Stomach (tissue), 19 donors: ENCODE measurements at places on chromosomes 4 and X. TPM values are rescaled to one million over a fixed set of nuclear protein-coding genes. Genes with fewer than 3 reads are reported as not detected.
A peak's percentile ranks its signal among the peaks of the same experiment; 100 is the strongest.

Gene FRG2
- not detected for total RNA-seq

Gene RBM46
- not detected for total RNA-seq

Gene JAKMIP1
- total RNA-seq = not detected

Gene FGF13
- total RNA-seq = 24.8 TPM

Gene CT55
- not detected for total RNA-seq

Gene OCRL
- 34.5 TPM for total RNA-seq

Gene PRR32
- total RNA-seq = not detected

Gene CAPN6
- total RNA-seq = not detected

Gene AFP
- total RNA-seq = not detected

Gene PPARGC1A
- total RNA-seq = 78.8 TPM

Gene RHOXF1
- total RNA-seq = not detected

Gene SPANXC
- total RNA-seq = not detected

DNA sequence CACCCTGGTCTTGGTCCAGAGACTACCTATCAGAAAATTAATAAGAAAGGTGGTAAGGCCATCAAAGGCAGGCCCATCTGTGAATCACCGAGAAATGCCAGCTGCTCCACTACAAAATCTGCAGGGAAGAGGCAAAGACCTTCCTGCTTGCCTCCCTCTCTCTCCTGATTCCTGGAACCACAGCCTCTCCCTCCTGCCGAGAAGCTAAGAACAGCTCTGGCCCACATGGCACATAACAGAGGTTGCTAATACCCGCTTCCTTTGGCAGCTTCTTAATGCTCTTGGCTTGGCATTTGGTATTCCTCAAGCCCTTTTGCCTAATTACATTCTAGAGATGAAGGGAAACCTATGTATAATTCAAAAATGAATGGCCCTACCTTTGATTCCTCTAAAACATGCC is 32.9 kb downstream of the RAI2 start:
- no peak for DNase-seq

- DNase-seq = no peak
Measured at GRCh38 chrX:131861088-131861787, 161.9 kb upstream of the STK26 start.

- DNase-seq = no peak
Measured at GRCh38 chrX:139734996-139735395, 27.0 kb upstream of the MCF2 start.

DNA sequence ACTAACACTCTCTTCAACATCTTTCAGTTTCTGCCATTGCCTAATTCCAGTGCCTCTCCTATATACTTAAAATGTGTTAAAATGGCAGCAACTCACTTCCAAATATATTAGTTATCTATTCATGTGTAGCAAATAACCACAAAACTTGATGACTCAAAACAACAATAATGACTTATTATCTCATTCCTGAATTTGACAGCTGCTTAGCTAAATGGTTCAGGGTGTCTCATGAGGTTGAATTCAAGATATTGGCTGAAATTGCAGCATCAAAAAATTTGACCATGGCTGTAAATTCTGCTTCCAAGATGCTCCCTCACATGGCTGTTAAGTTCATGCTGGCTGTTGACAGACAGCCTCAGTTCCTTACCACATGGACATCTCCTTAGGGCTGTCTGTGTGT is 25.3 kb downstream of the PITX2 start:
- DNase-seq = no peak

DNA sequence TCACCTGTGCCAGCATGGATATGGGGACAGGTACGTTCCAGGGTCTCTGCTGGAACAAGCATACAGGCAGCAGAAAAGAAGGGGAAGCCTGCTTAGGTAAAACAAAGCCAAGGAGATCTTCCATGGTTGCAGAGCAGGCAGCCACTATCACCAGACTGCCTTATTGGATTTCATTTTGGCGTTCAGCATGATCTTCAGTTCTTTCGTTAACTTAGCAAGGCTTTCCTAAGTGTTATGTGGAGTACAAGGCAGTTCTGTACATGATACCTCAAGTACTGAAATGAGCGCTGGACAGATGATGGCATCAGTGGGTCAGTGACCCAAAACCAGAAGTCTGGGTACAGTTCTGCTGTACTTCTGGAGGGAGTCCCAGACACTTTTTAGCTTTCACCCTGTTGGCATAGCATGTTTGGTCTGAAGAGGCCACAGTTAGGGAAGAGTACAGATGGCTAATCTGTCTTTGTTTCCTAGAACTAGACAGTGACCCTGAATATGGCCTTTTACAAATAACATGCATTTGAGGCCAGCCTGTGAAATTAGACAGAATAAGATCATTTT is 8.9 kb downstream of the SMIM20 start:
- DNase-seq = no peak

DNA sequence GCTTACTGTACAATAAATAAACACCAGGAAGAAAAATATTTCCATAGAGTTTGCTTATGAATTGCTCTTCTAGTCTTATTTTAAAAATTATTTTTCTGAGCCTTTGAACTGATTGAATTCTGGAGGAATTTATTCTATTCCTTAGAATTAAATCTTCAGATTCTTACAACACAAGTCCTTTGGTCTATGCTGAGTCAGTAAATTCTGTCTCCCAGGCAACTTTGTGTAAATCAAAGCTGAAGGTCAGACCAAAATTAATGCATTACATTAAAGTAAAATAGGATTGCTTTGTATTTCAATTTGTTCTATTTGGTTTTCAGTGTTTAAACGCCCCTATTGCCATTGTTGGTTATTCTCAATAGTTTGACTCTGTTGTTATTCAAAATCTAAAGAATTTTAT is 26.8 kb upstream of the STPG2 start:
- peak; percentile 17 for DNase-seq

DNA sequence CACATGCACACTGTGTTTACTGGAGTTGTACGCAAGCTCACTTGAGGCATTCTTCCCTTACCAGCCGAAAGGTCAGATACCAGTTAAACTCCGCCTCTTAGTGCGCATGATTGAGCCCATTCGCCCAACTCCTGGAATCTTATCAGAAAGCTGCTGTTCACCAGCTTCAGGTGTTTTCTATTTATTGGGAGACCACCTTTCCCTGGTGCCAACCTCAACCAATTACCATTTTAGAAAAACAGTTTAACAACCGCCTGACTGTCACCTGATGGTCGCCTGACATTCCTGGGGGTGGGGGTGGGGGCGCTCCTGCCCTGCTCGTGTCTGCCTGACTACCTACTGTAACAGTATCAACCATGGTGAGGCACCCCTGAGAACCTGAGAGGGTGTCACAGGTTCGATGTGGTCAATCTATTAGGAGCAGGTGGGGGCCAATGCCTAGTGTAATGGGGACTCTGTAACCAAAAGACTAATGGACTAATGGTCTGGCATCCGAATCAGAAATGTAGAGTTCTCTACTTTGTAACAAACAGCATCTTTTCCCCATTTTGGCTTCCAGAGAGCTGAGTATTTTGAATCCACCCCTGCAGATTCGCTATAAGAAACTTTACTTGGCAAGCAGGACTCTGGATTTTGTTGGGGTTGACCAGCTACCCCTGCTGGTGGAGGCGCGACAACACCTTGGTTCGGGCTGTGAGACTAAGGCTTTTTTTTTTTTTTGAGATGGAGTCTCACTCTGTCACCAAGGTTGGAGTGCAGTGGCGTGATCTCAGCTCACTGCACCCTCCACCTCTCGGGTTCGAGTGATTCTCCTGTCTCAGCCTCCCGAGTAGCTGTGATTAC is 58.2 kb upstream of the ZNF157 start:
- DNase-seq = peak; percentile 86

DNA sequence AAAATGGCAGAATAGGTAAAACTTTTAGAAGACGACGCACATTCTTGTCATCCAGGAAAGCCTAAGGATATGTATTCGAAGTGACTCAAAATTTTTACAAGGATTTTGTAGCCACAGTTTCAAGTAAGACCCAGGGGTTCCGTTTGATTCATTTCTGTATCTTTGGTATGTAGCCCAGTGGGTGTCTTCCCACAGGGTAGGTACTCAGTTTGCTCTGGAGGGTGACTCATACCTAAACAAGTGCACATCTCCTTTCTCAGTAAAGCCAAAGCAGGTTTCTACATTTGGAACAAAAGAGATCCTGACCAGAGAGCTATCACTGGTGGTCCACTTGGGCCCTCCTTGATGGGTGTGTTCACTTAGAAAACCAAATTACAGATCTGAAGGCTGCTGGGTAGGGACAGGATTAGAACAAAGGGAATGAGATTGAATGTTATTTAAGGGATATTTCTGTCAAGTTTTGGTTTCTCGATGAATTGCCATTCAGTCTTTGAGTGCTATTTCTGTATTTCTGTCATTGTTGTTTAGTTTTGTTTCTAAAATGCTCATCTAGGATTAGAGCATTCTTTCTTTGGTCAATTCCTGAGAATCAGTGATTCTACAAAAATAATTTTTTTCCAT is 56.1 kb downstream of the PLS3 start:
- DNase-seq = no peak

- DNase-seq = peak; percentile 16
Measured at GRCh38 chrX:151505796-151506195, 57.7 kb upstream of the PASD1 start.

DNA sequence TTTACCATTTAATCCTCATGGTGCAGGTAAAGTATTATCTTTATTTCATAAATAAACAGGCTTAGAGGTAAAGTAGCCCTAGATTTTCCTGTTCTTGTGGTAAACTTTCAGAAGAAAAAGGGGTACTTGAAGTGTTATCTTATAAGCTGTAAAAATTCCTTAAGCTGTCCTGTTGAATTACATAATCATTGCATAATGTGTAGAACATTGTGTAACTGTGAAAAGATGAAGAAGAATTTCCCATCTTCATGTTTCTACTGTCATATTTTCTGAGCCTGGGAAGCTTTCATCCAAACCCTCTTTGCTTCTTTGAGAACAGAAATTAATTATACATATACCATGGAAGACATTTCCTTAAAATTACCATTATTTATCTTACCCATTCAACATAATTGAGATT is 90.5 kb downstream of the ELOVL6 start:
- no peak for DNase-seq

DNA sequence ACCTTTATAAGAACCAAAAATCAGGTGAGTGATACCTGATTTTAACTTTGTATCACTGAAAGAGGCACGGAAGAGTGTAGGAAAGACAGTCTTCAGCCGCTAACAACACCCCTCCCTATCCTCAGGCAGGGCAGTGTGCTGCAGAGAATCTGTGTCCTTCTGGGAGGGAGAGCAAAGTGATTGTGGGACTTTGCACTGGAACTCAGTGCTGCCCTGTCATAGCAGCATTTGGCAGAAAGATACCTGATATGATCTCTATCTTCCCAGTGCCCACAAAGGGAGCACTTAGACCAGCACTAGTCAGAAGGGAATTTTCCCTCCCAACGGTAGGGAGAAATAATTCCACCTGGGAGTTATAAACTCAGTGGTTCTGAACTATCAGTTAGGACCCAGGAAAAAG is 139.0 kb downstream of the FMR1NB start:
- no peak for DNase-seq

- DNase-seq = no peak
Measured at GRCh38 chr4:45147866-45148265, 421.5 kb upstream of the GNPDA2 start.

GRCh38 chr4:179164267-179164999 is 1722.2 kb upstream of the AGA start:
- DNase-seq = no peak

GRCh38 chrX:23194885-23195554 is 139.6 kb upstream of the PTCHD1 start:
- DNase-seq = no peak

DNA sequence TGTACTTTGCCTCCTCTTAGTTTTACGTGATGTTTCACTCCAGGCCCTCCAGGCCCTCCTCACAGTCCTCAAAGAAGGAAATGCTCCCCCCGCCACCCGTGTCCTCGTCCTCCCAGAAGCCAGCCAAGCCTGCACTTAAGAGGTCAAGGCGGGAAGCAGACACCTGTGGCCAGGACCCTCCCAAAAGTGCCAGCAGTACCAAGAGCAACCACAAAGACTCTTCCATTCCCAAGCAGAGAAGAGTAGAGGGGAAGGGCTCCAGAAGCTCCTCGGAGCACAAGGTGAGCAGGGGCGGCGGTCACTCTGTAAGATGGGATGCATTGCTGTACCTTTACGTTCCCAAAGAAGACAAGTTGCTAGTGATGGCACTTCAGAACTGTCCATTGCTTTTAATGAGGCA is 94.4 kb downstream of the KLHL8 start:
- no peak for DNase-seq

DNA sequence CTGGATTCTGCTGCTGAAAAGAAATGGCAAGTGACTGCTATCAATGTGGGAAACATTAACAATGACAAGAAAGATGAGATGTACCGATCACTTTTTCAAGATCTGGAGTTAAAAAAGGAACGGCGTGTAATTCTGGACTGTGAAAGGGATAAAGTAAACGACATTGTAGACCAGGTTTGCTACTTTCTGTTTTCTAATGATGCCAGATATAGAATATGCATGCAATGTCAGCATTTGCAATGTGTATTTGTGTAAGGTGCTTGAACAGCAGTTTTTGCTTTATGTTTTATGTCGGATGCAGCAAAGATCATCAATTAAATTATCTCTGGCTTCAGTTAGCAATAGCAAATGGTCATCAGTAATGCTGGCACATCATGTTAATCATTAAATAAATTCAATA is 92.2 kb downstream of the GRIA2 start:
- DNase-seq = no peak

GRCh38 chr4:55721651-55722050 is 85.6 kb upstream of the NMU start:
- no peak for DNase-seq

- peak; percentile 64 for DNase-seq
Measured at GRCh38 chr4:38188631-38189101, 228.5 kb downstream of the PTTG2 start.

DNA sequence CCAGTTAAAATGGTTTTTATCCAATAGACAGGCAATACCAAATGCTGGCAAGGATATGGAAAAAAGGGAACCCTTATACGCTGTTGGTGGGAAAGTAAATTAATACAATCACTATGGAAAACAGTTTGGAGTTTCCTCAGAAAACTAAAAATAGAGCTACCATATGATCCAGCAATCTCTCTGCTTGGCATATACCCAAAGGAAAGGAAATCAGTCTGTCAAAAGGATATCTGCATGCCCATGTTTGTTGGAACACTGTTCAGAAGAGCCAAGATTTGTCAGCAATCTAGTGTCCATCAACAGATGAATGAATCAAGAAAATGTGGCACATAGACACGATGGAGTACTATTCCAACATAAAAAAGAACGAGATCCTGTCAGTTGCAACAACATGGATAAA is 91.0 kb upstream of the SH3RF1 start:
- DNase-seq = no peak

DNA sequence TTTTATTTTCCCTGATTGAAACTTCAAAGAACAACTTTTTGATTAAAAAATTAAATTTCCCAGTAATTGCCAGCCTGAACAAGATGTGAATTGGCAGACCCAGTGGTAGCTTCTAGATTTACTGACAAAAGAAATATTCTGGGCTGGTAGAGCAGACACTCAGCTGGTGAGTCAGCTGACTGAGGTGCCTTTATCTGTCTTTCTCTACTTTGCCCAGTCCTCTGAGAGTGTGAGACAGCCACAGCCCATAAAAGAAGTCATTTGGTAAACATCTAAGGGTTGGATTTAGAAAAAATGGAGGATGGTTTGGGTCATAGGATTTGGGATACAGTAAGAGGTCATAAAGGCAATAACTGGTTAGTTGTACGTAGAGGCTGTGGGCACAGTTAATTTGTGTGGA is 54.5 kb downstream of the CCSER1 start:
- peak; percentile 17 for DNase-seq
